ENCODE measurements at places on chromosomes 4 and X.

DNA sequence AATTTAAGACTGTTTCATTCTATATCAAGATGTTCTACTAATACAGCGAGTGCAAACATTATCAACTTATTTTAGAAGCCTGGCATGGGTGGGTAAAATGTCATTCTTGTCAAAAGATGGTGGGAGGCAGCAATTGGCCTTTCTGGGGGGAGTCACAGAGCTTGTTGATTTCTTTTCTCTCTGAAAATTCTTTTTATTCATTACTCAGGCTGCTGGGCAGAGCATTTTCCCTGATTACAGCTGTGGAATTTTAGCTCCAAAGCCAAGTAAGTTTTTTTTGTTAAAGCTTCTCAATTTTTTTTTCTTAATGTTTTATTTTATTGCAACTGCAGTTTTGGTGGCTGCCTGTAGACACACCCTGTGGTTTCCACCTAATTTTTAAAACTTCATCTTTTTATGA lies 50.4 kb downstream of the GPC4 start:
- no peak for DNase-seq

DNA sequence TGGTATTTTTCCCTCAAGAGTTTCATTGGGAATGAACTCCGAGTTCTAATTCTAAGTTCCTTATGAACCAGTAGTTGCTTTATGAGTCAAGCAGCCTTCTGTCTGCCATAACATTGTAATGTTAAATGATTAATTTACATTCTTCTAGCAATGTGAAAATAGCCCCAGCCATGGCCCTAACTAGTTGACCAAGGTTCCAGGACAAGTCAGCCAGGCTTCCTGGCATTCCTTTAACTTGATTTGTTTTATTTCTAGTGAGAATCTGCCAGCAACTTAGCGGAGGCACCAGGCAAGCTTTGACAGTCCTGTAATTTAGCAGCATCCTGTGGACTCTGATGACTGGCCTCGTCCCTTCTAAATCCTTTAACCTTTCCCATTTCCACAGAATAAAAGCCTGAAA lies 69.0 kb downstream of the GLRA2 start:
- DNase-seq, result no peak

DNA sequence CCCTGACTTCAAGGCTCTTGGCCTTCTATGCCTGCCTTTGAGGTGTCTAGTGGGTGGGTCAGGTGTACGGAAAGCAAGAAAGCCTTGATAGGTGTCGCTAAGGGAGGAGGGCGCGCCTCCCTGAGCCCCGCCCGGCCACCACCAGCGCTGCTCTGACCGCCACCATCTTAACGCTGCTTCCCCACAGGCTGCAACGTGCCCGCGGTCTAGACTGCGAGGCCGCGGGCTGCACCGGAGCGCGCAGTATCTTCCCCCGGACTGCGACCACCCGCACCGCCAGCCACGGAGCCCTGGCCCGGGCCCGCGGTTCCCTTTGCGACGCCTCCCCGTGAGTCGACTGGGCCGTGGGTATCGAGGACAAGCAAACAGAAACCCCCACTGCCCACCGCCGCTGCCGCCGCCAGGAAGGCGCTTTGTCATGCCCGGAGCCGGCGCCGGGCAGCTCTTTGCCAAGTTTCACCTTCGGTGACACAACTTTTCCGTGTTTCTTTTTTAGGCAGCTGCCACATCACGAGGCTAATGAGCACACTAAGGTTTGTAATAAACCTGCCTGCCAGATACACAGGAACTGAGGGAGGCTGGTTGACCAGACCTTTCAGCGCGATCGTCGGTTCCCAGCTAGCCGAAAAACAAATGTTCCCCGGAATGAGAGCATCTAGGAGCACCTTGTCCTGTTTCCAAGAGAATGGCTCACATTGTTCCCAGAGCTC lies 335.8 kb upstream of the F9 start:
- no peak for DNase-seq

GRCh38 chr4:144868309-144868708 lies 222.4 kb downstream of the HHIP start:
- DNase-seq, result no peak

GRCh38 chr4:84503495-84504437 lies 4.7 kb upstream of the NKX6-1 start:
- peak; percentile 23 for DNase-seq

DNA sequence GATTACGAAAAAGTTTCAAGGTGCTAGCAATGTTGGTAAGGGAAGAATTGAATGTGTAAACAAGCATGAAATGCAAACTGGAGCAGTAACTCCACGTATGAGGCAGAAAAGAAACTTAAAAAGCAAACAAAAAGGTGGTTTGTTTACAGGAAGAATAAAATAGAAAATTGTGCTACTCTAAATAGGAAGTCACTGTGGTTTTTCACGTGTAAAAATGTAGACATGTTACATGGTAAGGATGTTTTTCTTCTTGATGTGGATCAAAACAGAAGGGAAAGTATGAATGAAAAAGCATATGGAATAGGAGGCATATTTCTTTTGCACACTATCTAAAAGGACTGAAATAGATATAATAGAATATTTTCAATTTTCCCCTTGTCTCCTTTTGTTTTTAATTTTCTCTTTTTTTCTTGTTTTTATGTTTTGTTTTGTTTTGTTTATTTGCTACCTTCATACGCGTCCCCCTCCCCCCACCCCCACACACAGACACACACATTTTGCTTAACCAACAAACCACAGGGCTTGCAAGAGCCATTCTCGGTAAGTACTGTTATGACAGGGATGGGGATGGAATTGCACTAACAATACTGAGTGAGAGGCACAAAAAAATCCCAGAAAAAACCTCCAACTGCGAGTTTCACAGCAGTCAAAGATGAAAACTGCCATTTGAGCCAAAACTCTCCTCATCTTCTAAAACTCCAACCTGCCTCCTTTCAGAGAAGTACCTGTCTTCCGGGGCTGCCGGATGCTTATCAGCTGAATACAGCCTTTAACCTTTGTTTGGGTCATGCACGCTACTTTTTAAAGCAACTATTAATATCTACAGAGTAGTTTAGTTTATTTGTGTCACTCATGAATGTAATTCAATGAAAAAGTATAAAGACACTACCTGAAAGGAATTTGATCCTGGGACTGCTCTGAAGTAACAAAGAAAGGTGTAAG lies 135.8 kb downstream of the IL15 start:
- DNase-seq, result no peak

- DNase-seq, result no peak
These were observed 293.2 kb upstream of the SLC7A11 start for GRCh38 chr4:138535316-138535715.

GRCh38 chr4:90137555-90137954 lies 10.4 kb downstream of the CCSER1 start:
- no peak for DNase-seq

- DNase-seq, result no peak
These were observed 93.2 kb upstream of the AP1S2 start for GRCh38 chrX:15947648-15948317.

GRCh38 chr4:73908965-73909364 lies 39.8 kb downstream of the CXCL1 start:
- DNase-seq, result no peak

DNA sequence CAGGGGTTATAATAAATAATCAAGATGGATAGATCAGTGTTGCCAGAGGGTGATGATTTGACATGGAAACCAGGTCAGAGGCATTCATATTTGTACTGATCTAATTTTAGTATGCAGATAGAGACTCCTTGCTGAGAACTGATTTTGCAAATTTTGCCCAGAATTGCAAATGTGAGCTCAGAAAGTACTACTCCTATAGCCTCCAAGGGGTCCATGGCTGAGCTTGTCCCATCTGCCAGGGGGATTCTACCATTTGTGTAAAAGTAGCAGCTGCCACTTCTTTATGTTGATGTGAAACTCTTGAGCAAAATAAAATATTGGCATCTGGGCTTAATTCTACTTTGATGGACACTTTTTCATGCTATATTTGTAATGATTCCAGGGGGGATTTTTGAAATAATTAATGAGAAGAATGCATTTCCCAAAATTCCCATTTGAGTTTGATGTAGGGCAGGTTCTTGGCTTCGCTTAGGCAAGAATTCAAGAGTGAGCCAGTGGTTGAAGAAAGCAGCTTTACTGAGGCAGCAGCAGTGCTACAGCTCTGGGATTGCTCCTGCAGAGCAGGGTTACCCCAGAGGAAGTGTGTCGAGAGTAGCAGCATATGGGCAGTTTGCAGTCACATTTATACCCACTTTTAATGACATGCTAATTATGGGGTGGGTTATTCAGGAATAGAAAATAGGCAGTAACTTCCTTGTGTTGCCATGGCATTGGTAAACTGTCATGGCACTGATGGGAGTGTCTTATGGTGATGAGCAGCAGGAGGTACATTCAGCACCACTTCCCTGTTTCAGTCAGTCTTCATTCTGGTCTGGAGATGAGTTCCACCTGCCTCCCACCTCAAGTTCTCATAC lies 38.7 kb upstream of the DCLK2 start:
- DNase-seq, result no peak

- no peak for DNase-seq
These were observed 1194.6 kb downstream of the ADGRL3 start for GRCh38 chr4:62394766-62395165.

DNA sequence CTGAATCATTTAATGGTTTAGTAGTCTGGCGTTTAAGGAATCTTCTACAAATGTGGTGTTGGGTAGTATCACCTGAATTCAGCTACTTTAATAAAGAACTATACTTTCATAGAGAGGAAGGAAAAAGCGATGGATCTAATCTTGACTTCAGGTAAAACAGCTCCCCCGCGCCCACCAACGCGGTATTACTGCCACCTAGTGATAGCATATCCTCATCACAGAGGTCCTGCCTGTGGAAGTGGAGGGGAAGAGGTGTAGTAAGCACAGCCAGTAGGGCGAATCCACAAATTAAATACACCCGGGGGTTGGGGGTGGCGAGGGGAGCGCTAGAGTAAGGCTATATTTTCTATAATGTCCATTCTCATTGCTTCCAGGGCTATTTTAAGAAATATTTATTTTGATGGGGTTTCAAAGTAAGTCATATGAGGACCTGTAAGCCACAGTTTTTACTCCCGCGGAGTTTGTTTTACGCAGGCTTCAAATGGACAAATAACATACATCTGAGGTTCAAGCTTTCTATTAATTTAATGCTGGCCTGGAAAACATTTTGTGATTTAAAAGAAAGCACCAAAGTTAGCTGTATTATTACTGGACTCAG lies 8.3 kb upstream of the DAPP1 start:
- no peak for DNase-seq

DNA sequence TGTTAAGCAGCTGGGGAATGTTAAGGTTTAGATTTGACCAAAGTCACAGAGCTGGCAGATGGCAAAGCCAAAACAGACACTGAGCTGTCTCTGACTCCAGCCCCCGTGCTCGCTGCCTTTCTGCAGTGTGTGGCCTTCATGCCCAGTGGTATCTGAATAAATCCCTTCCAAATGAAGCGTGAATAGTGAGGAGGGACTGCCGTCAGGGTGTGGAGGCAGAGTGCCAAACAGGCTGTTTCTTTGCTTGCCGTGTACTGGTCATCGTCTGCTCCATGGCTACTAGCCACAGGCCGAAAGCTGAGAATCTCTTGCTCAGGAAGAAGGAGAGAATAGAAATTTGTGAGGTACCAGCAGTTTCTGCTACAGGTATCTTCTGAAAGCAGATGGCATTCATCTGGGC lies 19.7 kb downstream of the PRIMPOL start:
- DNase-seq, result no peak

DNA sequence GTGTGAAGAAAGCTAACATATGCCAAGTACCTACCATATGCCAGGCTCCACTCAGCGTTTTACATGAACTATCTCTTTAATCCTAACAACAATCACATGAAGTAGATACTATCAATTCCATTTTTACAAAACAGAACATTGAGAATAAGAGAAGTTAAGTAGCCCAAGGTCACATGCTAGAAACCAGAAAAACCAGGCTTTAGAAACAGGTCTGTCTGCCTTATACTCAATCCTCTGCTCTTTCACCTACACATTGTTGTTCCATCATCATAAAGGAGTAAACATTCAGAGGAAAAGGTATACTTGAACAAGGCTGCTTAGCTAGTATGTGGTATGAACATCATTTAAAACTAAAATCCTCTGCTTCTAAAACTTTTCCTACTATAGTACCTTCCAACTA lies 42.1 kb downstream of the WDFY3 start:
- no peak for DNase-seq

GRCh38 chrX:102085706-102086105 lies 39.8 kb upstream of the TCEAL2 start:
- no peak for DNase-seq

Data from NCI-H187 (cell line).